Body of pancreas (tissue), 4 donors: ENCODE measurements at places on chromosomes 6 and 20. TPM values are rescaled to one million over a fixed set of nuclear protein-coding genes. Genes with fewer than 3 reads are reported as not detected.

The GSTA3 gene
- not detected for total RNA-seq

GRCh38 chr6:3414327-3415081, 42.3 kb downstream of the SLC22A23 start:
- no peak for DNase-seq

- DNase-seq, result no peak
Measured at GRCh38 chr6:102300350-102300749, 906.8 kb downstream of the GRIK2 start.

DNA sequence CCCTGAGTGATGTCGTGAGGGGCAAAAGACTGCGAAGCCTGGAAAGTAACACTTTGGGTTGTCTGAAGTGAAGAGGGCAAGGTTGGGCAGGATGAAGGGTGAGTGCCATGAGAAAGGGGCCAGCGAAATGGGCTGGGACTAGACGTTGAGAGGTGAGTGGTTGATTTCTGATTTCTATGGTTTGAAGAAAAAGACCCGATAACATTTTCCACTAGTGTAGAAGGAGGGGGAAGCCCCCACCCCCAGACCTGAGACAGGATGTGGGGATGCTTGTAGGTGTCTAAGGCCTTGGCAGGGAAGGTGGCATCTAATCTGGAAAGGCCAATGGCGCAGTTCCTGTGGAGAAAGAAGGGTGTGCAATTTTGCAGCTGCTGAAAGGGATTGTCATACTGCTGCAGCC, 25.3 kb upstream of the KIF3B start:
- no peak for DNase-seq

DNA sequence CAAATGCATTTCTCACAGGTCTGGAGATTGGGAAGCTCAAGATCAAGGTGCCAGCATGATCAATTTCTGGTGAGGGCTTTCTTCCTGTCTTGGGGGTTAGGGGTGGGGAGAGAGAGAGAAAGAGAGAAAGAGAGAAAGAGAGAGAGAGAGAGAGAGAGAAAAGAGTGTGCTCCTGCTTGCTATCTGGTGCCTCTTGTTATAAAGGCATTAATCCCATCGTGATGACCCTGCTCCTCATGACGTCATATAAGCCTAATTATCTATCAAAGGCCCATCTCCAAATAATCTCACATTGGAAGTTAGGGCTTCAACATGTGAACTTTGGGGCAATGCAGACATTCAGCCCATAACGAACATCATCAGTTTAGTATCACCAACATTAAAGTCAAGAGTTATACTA, 114.8 kb downstream of the EYA4 start:
- no peak for DNase-seq

GRCh38 chr6:131867744-131868143, 59.9 kb downstream of the ENPP1 start:
- no peak for DNase-seq

DNA sequence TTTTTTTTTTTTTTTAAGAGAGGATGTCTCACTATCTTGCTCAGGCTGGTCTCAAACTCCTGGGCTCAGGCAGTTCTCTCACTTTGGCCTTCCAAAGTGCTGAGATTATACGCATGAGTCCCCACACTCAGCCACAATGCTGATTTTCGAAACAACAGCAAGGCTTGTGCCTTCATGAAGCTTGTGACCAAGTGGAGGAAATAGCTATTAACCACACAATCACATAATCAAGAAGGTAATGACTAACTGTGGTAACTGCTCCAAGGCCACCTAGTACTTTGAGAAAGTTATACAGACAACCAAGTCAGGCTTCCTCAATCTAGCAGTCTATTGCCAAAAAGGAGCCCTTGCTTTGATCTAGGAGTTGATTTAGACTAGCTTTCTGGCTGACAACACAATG, 46.3 kb downstream of the SOD2 start:
- DNase-seq, result no peak

DNA sequence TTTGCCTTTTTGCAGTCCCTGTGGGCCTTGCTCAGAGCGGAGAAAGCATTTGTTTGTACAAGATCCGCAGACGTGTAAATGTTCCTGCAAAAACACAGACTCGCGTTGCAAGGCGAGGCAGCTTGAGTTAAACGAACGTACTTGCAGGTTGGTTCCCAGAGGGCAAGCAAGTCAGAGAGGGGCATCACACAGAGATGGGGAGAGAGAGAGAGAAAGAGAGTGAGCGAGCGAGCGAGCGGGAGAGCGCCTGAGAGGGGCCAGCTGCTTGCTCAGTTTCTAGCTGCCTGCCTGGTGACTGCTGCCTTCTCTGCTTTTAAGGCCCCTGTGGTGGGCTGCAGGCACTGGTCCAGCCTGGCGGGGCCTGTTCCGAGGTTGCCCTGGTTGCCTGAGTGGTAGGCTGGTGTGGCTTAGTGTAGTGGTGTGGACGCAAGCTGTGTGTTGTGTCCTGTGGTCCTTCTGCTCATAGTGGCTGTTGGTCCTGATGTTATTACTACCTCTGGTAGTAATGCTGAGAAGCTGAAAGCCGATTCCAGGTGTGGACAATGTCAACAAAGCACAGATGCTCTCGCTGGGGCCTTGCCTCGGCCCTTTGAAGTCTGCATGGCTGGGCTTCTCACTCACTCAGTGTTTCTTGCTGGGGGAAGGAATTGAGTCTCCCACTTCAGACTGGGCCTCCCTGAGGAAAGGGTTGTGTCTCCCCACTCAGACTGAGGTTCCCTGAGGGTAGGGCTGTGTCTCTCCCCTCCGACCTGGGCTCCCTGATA, 12.1 kb downstream of the VEGFA start:
- DNase-seq, result peak; percentile 84

- DNase-seq, result no peak
Measured at GRCh38 chr6:143180826-143181225, 120.1 kb downstream of the AIG1 start.

DNA sequence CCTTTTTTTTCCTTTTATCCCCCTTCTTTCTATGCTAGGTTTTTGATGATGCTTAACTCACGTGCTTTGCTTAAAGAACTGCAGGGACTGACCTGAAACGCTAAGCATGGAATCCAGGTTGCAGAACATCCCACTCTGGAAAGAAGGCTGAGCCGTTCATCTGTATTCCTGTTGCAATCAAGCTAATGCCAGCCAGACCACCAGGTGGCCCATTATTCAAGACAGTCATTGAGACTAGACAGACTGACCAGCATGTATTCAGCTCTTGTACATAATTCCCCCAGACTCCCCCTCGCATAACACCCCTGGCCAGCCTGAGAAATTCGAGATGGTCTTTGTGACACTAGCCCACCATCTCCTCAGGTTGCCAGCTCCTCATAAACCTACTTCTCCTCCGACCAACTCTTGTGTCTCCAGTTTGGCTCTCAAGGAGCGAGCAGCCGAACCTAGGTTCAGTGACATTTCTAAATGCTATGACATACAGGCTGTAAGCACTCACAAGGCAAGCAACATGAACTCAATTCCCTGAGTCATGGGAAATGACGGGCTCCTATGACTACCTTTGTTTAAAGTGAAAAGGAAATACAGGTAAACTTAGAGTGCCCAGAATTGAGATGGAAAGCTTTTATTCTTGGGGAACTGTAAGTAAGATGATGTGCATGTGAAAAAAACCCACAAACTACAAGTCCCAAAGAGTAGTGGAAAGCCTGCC, 309.3 kb upstream of the CDYL start:
- DNase-seq, result no peak

DNA sequence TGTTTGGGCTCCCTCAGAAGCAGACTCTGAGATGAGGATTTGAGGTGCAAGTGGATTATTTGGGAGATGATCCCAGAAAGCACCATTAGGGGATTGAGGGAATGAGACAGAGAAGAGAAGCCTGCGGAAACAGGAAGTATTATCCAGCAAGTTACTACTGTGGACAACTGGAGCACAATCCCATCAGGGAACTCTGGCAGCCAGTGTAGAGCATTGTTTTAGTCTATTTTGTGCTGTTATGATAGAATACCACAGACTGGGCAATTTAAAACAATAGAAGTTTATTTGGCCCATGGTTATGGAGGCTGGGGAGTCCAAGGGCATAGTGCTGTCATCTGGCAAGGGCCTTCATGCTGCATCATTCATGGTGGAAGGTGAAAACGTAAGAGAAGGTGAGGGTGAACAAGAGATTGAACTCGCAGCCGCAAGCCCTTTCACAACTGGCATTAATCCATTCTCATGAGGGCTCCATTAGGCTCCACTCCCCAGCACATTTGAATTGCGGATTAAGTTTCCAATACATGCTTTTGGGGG, 43.5 kb upstream of the SLC9A8 start:
- no peak for DNase-seq

DNA sequence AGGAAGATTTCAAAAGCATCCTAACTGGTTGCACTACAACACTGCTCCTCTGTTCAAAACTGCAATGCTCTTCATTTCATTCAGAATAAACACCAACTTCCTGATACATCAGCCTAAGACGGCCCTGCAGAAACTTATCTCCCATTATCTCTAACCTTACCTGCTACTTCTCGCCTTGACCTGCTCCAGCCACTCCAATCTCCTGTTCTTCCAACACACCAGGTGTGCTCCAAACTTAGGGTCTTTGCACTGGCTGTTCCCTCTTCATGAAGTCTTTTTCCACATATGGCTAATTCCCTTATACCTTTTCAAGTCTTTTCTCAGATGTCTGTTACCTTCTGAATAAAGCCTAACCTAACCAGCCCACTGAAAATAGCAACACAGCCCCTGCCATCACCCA, 32.1 kb downstream of the PHIP start:
- DNase-seq, result no peak

DNA sequence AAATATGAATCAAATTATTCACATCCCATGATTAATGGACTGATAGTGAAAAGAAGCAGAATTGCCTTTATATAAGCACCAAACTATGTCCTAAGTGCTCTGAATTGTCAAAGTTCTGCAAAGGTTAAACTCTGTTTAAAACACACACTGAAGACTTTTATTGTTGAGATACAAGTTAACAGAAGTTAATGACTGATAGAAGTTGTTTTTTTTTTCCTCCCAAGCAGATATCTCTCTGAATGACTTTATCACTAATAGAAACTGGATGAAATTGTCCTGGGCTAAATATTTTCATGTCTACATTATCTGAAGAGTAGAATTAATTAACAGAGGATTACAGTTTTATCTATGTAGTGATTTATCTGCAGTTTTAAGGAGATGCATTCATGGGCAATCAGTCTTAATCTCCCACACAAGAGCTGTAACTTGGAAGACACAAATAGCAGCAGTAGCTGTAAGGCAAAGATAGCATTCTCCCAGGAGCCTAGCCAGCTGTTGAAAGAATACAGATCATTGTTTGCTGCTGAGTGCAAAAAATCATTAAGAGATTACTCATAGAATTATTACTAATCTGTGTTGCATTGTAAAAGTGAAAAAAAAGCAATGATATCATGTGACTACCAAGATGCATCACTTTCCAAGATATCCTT, 49.9 kb downstream of the BMP5 start:
- no peak for DNase-seq

GRCh38 chr6:33925936-33926335, 122.1 kb upstream of the MLN start:
- DNase-seq, result no peak
